ENCODE measurements at places on chromosomes 2 and 18.

DNA sequence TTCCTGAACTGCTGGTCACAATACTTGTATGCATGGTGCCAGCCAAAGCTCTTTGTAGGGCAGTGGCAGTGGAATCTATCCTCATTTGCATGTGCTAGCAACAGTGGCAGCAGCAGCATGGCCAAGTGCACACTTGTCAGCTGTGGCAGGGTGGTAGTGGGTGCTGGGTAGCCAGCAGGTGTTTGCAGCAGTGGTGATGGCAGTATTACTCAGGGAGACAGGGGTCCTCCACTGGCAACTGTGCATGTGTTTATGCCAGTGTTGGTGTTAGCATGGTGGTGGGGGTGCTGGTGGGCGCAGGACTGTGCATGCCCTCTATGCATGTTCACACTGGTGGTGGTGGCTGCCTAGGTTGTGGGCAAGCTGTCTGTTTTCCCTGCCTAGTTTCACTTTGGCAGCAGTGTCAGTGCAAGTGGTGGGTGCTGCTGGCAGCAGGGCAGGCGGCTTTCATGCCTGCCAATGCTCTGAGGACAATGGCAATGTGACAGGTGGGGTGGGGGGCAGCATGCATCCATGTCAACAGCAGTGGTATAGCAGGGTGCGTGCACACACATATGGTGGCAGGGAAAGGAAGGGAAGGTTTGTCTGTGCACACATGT is 41.2 kb downstream of the GALNT13 start:
- DNase-seq = no peak

GRCh38 chr18:51711298-51711889 is 513.9 kb upstream of the MEX3C start:
- DNase-seq = no peak

GRCh38 chr2:160375802-160376469 is 117.7 kb downstream of the RBMS1 start:
- peak; percentile 59 for DNase-seq

DNA sequence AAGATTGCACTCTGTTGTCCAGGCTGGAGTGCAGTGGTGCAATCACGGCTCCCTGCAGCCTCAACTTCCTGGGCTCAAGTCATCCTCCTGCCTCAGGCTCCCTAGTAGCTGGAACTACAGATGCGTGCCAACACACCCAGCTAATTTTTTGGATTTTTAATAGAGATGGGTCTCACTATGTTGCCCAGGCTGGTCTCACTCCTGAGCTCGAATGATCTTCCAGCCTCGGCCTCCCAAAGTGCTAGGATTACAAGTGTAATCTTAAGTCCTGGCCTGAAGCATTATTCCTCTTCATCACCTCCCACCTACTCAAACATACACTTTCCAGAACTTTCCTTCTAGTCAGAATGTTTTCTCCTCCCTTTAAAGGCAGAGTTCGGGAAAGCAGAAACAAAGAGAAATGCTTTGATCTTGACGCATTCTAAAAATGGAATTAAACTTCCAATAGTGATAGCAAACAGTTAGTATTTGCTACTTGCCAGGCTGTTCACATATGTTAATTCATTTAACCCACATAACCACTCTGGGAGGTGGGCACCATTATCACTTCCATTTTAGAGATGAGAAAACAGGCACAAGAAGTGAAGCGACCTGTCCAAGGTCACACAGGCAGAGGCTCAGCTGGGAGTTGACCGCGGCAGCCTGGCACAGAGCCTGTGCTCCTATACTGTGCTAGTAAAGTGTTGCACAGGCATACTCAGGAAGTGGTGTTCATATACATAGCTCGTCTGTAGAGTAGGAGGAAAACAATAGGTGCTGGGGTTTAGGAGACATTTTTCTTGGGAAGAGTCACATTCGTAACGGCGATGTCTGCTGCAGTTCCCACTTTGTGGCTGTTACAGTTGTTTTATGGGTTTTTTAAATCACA is 24.6 kb downstream of the TEX44 start:
- peak; percentile 52 for DNase-seq

GRCh38 chr2:199798831-199799580 is 52.0 kb downstream of the FTCDNL1 start:
- peak; percentile 44 for DNase-seq

DNA sequence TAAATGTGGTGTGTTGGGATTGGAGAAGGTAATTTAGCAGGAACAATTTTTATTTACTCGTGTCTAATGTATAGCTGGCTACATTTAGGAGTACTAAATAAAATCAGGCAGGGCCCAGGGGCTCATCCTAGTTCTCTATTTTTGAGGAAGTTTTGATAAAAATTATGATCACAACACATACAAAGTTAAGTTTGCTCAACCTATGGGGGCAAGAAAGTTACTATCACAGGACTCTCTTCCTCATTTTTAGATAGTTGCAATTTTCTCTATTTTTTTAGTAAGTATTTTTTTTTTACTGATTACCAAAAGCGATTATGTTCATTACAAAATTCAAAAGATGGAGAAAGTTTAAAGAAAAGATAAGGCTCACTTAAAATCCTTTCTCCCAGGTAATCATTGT is 60.0 kb upstream of the RPE start:
- DNase-seq = no peak

DNA sequence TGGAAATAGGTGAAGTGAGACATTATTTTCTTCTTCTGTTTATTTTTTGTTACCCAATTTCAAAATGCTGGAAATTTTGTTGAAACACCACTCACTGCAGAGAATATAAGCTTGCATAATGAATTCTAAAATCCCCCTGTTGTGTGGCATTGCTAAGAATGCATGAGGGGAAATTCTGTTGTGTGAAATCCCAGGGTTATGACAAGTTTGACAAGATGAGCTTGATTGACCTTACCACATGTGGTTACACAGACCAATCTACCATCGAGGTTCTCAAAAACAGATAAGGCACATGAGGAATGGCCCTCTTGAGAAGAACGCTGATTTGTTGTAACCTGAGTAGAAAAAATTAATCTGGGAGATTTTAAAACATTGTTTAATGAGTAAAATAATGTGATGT is 261.6 kb upstream of the MMADHC start:
- peak; percentile 9 for DNase-seq

DNA sequence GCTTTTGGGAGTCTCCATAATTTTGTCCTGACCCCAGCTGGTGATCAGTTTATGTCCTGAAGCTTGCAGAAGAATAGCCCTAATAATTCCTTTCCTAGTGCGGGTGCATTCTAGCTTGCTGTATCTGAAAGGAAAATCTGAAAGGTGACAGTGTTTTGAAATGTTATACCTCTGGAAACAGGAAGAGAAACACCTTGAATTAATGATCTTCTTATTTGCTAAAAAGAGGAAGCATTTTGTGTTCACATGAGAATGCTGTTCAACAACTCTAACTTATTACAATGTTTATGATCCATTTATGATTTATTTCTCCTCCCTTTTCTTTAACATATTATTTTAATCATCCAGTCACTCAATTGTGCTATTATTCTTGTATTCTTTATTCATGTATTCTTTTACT is 66.9 kb upstream of the CAVIN2 start:
- no peak for DNase-seq

GRCh38 chr2:237510502-237511217 is 23.6 kb downstream of the MLPH start:
- DNase-seq = no peak

DNA sequence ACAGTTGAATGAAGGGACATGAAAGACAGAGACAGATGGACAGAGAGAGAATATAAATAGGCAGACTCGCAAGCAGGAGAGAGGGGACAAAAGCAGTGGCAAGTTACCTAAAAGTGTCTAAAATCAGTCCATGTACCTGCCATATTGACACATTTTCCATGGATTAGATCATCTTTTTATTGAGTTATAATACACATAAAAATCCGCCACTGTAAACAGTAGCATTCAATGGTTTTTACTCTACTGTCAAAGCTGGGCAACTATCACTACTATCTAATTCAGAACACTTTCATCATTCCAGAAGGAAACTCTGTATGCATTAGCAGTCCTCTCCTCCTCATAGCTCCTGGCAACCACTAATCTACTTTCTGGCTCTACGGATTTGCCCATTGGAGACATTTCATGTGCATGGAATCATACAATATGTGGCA is 10.1 kb downstream of the CFAP210 start:
- no peak for DNase-seq

- peak; percentile 74 for DNase-seq
Observed at GRCh38 chr2:48209214-48209885, 303.1 kb upstream of the FBXO11 start.

DNA sequence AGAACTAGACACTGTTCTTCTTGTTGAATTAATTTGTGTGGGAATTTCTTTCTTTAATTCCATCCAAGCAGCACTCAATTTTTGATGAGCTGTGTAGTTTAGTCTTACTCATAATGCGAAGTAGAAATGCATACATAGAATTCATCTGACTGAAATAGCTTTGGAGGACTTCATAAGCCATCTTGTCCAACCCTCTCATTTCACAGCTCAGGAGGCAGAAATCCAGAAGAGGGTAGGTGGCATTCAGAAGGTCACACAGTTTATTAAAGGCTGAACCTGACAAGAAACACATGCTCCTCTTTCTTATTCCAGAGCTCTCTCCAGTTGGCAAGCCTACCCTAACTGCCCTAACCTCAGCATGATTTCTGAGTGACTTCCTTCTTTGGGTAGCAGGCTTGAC is 169.2 kb upstream of the NOSTRIN start:
- no peak for DNase-seq

DNA sequence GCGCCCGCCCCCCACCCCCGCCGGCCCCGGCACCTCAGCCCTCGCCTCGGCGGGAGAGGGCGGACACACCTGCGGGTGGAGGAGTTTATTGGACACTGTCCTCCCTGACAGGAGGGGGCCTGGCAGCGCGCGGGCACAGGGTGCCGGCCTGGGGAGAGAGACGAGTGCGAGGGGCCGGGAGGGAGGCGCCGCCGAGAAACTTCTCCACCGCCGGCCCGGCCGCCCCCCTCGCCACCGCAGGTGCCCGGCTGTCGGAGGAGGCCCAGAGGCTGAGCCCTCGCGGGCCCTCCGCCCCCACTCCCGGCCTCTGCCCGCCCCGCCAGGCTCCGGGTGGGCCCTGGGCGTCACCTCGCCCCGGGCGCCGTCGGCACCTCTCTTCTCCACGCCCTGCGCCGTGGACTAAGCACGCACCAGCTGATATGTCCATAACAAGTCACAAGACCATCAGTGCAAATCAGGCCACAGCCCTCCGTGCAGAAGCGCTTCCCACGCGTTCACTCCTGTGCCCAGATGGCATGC is 311.3 kb downstream of the CELF4 start:
- DNase-seq = no peak

- no peak for DNase-seq
Observed at GRCh38 chr18:22167471-22168241, 1.7 kb upstream of the GATA6 start.

- peak; percentile 8 for DNase-seq
Observed at GRCh38 chr18:46821856-46822711, 65.2 kb upstream of the ST8SIA5 start.

GRCh38 chr2:127683757-127684156 is 8.4 kb upstream of the LIMS2 start:
- DNase-seq = peak; percentile 51

DNA sequence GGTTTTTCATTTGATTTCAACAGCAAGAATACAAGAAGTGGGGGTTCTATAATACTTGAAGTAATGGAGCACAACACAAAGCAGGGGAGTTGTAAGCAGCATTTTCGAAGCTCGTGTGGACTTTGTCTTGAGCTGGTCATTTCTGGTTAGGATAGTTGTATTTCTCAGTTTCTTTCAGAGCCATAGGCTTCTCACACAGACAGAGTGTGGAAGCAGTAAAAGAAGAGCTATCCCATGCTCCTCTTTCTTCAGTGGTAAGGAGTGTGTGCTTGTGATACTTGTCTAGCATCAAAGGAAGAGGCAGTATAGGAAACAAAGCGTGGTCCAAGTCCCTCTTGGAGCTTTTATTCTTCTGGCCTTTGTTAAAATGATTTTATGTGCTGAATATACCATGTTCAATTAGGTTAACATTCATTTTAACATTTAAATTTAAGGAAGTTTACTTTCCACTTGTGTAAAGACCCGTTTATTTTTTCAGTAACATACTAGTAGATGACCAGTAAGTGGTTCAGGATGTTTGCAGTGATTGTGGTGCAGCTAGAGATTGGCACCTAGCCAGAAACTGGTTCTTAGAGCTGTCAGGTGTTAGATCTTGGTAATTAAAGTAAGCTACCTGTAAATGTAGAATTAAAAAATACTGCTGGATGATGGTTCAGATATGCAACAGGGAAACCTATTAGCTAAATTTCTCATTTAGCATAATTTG is 14.6 kb downstream of the CCNYL1 start:
- DNase-seq = no peak

- no peak for DNase-seq
Observed at GRCh38 chr18:77711096-77711495, 461.4 kb downstream of the GALR1 start.

DNA sequence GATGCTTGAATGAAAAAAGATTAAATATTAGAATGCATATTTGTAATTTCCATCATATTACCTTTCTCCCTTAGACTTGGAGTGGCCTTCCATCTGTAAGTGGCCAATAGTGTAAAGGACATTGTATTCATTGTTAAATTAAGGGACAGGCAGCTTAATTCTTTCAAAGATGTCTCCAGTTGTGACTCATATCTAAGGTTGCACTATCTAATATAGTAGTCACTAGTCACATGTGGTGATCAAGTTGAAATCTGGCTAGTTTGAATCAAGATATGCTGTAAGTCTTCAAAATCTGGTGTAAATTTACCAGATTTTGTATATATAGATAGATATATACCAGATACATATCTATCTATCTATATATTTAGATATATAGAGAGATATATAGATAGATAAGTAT is 52.4 kb upstream of the AGPS start:
- DNase-seq = no peak

DNA sequence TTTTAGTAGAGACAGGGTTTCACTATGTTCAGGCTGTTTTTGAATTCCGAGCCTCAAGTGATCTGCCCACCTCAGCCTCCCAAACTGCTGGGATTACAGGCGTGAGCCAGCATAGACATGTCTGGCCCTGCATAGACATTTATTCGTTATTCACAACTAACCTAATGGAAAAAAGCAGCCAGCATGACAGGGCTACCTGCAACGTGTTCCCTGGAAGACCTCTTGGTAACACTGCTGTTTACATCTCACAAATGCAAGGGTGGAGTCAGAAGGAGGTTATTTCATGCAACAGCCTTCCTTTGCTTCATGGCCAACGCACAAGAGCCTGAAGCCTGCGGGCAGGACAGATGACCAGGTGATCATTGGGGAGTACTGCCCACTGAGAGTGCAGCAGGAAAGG is 9.2 kb downstream of the SERPINE2 start:
- DNase-seq = no peak
